T-cell (primary cell): ENCODE measurements at places on chromosomes 7 and 10.

GRCh38 chr7:66238773-66239466 lies 33.8 kb downstream of the TPST1 start:
- DNase-seq: no peak

DNA sequence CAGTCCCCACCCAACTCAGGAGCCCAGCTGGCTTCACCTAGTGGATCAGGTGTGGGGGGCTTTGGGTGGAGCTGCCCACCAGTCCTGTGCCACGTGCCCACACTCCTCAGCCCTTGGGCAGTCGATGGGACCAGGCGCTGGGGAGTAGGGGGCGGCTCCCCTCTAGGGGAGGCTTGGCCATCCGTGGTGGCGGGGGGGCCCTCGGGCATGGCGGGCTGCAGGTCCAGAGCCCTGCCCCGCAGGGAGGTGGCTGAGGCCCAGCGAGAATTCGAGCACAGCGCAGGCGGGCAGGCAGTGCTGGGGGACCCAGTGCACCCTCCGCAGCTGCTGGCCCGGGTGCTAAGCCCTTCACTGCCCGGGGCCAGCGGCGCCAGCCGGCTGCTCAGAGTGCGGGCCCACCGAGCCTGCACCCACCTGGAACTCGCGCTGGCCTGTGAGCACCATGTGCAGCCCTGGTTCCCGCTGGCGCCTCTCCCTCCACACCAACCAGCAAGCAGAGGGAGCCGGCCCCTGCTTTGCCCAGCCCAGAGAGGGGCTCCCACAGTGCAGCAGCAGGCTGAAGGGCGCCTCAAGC lies 29.3 kb downstream of the ASNS start:
- no peak for DNase-seq

DNA sequence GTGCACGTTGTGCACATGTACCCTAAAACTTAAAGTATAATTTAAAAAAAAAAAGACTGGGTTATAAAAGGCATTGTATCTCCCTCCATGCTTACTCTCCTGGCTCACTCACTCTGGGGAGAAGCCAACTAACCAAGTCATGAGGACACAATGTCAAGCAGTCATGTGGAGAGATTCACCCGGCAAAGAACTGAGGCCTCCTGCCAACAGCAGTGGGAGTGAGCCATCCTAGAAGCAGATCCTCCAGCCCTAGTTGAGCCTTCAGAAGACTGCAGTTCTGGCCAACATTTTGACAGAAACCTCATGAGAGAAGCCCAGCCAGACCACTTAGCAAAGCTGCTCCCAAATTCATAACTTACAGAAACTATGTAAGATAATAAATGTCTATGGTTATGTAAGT lies 521.7 kb upstream of the FZD8 start:
- DNase-seq: no peak

- no peak for DNase-seq
Observed at GRCh38 chr7:286266-286665, 3.7 kb upstream of the FOXL3 start.

DNA sequence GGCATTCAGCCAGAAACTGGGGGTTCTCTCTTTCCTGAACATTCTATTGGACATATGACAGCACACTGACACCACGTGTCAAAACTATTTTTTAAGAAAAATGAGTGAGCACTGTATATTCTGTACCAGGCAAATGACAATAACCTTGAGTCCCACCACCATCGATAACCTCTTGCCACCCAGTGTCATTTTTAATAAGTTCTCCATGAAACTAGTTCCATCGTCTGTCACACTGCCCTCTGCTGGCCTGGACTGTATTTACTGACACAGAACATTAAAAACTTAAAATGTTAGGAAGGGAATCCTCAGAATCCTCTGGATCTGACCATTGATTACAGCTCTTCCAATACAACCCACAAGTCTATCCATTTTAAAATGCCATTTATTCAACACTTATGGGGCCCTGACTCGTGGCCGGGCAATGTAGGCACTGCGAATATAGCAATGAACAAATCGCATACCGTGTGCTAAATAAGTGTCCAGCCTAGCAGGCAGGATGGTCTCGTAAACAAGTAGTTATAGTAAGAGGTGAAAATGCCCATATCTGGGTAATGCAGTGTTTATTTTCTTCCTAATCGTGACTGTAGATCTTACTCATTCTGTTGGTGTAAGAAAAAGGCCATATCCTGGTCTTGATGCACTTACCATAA lies 35.9 kb upstream of the CACNB2 start:
- DNase-seq: peak; percentile 24

- DNase-seq: no peak
Observed at GRCh38 chr10:49056356-49056755, 59.0 kb downstream of the VSTM4 start.

DNA sequence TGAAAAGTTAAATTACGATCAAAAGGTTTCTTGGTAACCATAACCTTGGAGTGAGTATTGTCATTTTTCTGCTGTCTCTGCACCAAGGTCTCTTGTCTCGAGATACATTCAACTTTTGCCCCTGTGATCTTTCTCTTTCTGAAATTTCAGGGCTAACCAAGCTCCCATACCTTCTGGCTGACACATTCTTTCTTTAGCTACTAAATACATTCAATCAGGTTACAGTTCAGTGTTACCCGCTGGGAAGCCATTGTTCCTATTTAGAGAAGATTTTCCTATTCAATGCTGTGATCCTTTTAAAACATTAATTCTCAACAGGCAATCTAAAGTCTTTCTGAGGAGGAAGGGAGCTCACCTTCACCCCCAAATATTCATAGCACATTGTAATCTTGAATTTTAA lies 22.9 kb upstream of the DMTF1 start:
- no peak for DNase-seq

- no peak for DNase-seq
Observed at GRCh38 chr10:81920213-81920829, 45.3 kb downstream of the NRG3 start.
